Chondrocyte (in vitro differentiated cells): ENCODE measurements at places on chromosomes 3 and 15. TPM values are rescaled to one million over a fixed set of nuclear protein-coding genes. Genes with fewer than 3 reads are reported as not detected.

DNA sequence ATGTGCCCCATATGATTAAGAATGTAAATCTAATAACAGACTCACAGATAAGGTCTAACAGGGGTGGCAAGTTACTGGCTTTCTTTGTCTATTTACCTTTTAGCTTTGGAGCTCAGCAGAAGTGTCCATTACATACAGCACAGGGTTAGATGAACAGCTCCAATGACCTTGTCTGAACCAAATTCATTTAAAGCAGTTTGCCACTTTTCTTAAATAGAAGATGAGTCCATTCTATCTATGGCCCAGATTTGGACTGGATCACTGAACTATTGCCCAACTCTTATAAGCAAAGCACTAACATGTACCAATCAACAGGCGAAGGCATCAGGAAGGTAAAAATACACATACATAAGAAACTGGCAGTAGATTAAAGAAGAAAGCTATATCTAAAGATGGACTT is 214.4 kb downstream of the TIGIT start:
- no peak for DNase-seq

GRCh38 chr3:56835650-56836227 is 34.0 kb upstream of the ARHGEF3 start:
- no peak for DNase-seq

GRCh38 chr3:110491413-110491812 is 580.2 kb upstream of the NECTIN3 start:
- no peak for DNase-seq

GPR62 gene
- total RNA-seq, result 0.19 TPM in 1 of 3 replicates, not detected in the others

NMNAT3 gene
- 2.0 to 2.7 TPM (median 2.0 TPM) in 3 replicates for total RNA-seq

GRCh38 chr15:28178727-28179126 is 79.6 kb upstream of the OCA2 start:
- no peak for DNase-seq

FBXL2 gene
- 22.2 to 25.2 TPM (median 24.4 TPM) in 3 replicates for total RNA-seq

GRCh38 chr3:5787861-5788488 is 600.5 kb downstream of the EDEM1 start:
- DNase-seq, result no peak

- DNase-seq, result no peak
Observed at GRCh38 chr3:139629033-139629432, 48.7 kb downstream of the NMNAT3 start.

GRCh38 chr15:61381501-61381900 is 152.4 kb upstream of the RORA start:
- DNase-seq, result no peak

DNA sequence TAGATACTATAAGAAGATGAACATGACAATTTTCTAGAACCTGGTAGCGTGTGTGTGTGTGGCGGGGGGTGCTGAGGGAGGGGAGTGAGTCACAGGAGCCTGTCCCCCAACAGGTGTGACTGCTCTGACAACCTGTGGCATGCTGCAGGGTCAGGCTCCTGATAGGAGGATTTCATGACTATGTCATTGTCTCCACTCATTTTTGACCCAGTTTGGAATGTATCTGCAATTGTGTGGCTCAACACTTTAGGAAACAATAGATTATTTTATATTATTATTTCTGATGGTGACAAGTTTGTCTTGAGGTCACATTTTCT is 9.3 kb upstream of the VILL start:
- no peak for DNase-seq

DNA sequence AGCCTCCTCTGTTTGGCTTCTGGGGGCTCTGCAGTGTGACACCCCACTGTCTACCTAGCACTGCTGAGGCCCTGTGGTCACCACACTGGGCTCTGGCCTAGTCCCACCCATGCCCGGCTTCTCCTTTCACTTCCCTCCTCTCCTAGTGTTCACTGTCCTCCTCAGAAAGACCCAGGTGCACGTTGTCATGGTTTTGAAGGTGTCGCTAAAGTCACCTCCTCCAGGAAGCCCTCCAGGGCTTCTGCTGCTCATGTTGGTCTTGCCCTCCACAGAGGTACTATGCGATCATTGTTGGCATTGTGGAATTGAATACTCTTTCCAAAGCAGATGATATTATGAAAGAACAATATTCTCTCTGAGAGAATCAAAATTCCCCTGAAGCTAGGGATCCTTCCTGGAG is 163.5 kb downstream of the GABRG3 start:
- no peak for DNase-seq
